AG08396 (cell line): ENCODE measurements at places on chromosomes 12 and 14.
A peak's percentile ranks its signal among the peaks of the same experiment; 100 is the strongest.

- DNase-seq, result no peak
Measured at GRCh38 chr12:122807651-122808050, 27.6 kb upstream of the HIP1R start.

GRCh38 chr14:101127224-101127623 is 223.7 kb upstream of the RTL1 start:
- DNase-seq, result no peak

DNA sequence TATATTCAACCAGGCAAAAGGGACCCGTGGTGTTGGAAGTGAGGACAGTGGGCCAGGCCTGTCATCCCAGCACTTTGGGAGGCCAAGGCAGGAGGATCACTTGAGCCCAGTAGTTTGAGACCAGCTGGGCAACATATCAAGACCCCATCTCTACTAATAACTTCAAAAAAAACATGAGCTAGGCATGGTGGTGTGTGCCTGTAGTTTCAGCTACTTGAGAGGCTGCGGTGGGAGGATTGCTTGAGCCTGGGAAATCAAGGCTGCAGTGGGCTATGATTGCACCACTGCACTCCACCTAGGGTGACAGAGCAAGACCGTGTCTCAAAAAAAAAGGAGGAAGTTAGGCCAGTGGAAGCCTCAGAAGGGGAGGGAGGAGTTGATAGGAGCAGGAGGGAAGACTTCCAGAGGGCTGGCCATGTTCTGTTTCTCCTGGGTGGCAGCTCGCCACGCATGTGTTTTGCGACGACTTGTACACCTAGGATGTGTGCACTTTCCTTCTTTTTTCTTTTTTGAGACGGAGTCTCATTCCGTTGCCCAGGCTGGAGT is 10.1 kb downstream of the SLC25A29 start:
- no peak for DNase-seq

DNA sequence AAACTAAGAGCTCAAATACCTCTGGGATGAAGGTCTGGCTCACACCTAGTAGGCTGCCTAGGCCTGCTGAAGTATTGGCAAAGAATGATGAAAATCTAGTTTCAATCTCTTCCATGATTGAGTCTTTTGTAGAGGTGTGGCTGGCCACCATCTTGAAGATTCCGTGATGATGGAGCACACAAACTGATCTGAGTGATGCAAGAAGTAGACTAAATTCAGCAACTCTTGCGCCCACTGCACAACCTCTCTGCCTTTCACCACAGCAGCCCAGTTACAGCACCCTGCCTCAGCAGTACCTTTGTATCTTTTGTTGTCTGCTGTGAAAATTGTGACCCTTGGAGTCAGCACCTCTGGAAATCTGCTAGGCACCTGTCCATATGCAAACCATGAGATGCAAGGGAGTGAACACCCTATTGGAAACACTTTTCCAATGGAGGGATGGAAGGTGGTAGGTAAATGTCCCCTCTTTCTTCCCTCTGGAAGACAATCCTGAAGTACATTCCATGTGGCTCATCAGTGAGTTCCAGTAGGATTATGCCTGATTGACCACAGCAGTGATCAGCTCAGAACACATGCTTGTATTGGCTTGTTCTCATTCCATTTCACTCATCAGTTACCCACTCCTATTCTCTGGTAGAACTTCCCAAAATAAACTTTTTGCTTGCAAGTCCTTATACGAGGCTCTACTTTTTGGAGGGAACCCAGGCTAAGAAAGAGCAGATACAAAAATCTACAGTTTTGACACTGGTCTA is 58.6 kb downstream of the BTBD7 start:
- DNase-seq, result no peak

DNA sequence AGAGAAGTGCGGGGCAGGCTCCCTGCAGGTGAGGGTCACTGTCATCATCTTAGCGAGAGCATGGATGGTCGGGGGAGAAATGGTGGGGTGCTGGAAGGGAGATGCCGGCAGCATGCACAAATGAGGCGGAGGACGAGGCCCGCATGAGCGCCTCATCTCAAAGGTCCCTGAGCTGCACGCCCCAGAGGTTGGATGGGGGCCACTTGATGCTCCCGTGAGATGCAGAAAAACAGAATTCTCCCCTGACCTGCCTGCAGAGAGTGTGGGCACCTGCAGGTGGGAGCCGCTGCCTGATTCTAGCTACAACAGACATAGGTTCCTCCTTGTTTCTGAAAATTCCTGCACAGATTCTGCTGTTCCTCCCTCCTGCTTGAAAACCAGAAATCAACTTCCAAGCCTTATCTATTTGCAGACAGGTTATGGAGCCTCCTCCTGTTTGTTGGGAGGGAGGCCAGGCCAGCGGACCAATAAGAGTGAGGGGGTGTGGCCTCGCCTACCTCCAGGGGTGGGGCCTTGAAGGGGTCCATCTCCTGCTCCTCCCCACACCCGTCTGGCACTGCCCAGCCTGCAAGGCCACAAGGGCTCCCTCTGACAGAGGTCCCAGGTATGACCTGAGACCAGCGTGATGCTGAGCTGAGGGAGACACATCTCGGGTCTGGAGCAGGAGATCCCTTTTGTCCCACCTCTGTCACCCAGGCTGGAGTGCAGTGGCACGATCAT is 67.2 kb downstream of the KDM2B start:
- DNase-seq, result no peak

DNA sequence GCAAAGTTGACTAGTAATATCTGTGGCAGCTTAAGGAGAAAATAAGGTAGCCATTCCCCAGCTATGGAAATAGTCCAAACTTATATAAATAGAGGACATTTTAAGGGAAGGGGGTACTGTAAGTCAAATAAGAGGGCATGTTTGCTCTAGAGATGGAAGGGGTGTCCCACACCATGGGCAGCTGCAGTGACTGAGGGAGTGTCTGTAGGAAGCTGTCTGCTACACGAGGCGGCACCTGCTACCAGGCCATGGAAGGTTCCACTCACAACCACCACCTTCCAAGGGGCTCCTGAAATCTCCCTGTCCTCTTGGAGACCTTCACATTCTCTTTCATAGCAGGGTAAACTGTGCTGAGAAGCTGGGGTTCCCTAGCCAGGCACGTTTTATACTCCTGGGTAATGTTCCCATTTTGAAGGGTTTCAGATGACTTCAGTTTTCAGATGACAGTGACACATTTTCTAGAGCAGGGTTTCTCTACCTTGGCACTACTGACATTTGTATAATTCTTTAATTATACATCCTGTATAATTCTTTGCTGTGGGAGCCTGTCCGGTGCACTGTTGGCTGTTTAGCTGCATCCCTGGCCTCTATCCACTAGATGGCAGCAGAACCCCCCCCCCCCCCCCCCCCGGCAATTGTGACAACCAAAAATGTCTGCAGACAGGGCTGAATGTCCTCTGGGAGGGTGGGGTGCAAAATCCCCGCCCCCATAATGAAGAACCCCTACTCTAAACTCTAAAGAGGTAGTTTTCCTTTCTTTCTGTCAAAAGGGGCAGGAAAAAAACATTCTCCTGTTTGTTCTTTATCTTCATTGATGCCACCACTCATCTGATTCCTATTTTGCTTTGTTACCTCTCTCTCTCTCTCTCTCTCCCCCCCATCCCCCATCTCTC is 11.6 kb upstream of the SMCO2 start:
- DNase-seq, result peak; percentile 56

DNA sequence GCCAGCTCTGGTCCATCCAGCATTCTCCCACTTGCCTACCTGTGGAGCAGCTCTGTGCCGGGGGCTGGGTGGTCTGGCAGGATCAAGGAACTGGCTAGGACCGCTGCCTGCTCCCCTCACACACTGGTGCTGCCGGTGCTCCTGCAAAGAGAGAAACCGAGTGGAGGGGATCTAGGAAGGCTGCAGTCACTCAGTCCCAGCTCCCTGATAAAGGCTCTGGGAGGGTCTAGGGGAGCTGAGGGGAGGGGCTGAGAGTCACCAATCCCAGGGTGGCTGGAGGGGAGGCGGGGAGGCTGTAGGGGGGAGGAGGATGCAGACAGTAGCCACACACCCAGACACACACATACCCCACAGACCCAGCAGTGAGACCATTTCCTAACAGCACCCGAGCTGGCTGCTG is at the start of gene TAC3:
Gene TAC3, minus strand, starts transcription at position 182 of the 400 bp plus-strand sequence. CDS start 732 bp downstream, outside the sequence.
- DNase-seq, result no peak

DNA sequence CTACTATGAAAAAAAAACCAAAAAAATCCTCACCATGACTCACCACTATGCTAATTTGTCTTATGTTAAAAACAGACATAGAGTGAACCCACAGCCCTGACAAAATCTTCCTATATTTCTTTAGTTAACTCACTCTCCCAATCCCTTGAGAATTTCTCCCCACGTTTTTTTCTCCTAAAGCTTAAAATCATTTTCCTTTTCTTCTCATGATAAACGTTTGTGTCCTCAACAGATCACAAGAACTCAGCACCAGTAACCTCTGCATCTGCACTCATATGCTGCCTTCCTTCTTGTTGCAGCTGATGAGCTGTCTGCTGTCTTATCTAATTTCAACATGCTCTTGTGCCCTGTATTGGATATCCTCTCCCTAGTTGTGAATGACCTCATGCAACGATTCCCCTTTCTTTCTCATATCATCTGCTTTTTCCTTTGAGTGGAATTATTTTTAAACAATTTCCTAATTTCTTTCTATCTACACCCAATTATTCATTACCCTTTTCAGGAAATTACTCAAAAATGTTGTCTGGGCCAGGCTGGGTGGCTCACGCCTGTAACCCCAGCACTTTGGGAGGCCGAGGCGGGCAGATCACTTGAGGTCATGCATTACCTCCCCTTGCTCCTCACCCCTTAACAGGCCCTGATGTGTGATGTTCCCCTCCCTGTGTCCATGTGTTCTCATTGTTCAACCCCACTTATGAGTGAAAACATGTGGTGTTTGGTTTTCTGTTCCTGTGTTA is 427.5 kb upstream of the MGAT4C start:
- DNase-seq, result no peak

DNA sequence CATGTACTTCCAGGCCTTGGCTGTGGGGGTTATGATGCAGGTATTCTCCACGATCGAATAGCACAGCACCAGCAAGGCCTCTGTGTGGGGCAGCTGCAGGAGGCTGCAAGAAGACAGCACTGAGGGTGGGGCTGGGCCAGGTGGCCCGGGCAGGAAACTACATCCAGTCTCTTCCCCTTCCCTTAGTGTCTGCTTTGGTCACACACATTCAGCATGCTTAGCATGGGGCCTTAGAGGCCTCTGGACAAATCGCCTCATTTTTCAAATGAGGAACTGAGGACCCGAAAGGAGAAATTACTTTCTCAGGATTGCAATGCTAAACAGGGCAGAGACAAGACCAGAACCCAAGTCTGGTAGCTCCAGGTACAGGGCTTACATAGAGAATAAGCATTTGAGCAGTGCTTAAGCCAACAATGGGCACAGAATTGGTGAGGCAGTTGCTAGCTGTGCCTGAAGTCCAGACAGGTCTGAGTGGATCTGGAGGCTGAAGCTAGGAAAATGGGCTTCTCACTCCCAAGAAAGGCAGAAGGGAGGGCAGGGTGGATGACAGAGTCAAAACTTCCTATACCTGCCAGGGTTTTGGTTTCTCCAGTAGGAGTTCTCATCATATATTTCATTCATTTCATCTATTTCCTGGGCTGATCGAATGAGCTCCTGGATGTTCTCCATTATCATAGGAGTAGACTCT is 3.5 kb downstream of the ACRBP start:
- no peak for DNase-seq

DNA sequence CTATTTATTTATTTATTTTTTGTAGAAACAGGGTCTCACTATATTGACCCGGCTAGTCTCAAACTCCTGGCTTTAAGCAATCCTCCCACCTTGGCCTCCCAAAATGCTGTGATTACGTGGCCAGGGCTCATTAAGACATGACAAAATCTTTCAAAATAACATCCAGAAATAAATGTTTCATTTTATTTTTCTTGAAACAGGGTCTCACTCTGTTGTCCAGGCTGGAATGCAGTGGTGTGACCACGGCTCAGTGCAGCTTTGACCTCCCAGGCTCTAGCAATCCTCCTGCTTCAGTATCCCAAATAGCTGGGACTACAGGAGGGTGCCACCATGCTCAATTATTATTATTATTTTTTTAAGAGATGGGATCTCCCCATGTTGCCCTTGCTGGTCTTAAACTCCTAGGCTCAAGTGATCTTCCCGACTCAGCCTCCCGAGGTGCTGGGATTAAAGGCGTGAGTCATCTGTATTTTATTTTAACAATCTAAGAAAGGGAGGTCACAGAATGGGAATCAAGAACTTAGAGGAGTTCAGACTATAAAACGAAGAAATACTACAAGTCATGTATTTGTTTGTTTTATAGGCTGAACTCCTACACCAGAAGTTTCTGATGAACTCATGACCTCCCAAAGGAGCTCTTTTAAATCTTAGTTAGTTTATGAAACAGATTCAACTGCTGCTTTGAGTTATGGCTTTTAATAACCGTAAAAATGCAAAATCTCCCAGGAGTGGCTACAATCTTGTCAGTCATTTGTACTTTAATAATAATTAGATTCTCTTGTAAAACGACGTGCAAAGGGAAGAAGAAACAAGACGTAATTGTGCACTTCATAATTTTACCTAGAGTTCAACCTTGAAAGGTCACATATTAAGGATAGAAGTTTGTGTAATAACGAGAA is 2.1 kb upstream of the TMEM263 start:
- no peak for DNase-seq

- no peak for DNase-seq
Measured at GRCh38 chr12:109191621-109192250, 75.3 kb downstream of the ACACB start.

GRCh38 chr12:123948401-123948795 is 24.2 kb downstream of the CCDC92 start:
- DNase-seq, result no peak
